Daoy (cell line): ENCODE measurements at places on chromosomes 12 and 14.
A peak's percentile ranks its signal among the peaks of the same experiment; 100 is the strongest.

GRCh38 chr12:112841906-112842305 lies 50.4 kb downstream of the RPH3A start:
- DNase-seq: peak; percentile 72

GRCh38 chr12:91998316-91998715 lies 147.3 kb downstream of the BTG1 start:
- DNase-seq: no peak

GRCh38 chr12:126210448-126210847 lies 1145.2 kb downstream of the AACS start:
- no peak for DNase-seq

- no peak for DNase-seq
Observed at GRCh38 chr12:41972196-41972595, 172.5 kb downstream of the GXYLT1 start.

DNA sequence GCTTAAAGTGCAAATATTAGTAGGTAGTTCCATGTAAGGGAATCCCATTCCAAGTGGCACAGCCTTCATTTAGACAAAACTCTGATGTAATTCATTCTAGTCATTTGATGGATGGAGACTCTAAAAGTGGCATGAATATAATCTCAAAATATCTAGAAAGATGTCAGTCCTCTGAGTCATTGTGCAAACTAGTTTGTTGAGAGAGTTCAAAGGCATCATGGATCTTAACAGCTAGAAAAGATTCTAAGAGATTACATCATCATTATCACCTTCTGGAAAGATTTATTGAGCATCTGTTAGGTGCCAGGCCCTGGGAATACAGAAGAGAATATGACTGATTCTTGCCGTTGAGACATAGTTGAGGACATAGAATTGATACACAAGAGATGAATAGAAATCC lies 30.7 kb downstream of the CRADD start:
- DNase-seq: peak; percentile 39

GRCh38 chr14:104458845-104459244 lies 120.7 kb upstream of the C14orf180 start:
- no peak for DNase-seq

DNA sequence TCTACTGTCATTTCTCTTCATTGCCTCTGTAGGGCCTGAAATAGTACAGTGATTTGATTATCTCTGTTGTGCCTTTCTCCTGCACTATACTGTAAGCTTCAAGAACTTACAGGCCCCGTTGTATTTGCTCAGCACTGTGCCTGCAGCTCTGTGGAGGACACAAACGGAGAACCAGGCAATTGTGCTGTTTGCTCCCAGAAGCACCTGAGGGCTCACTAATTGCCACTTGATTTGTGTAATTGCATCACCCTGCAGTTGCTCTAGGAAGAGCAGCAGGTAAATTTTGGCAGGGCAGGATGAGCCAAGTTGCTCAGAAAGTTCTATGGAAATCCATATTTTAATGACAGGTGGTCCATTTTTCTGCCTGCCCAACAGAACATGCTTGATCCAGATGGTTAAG lies 11.6 kb upstream of the KRT82 start:
- no peak for DNase-seq

GRCh38 chr12:24608637-24609285 lies 340.1 kb downstream of the BCAT1 start:
- peak; percentile 37 for DNase-seq

DNA sequence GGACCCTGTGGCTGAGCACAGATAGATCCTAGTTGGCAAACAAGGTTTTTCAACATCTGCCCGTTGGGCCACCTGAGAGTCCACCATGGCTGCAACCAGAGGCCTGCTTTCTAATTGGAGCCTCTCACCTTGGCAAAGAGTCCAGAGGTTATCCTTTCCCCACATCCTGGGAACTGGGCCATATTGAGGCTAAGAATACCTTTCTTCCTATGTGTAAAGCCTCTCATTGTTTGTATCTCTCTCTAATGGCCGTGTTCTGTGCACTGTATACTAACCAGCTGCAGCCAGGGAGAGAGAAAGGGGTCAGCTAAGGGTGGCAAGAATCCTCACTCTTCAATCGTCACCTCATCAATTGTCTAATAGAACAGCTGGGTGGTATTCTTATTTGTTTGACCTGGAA lies 79.1 kb upstream of the ST8SIA1 start:
- no peak for DNase-seq

DNA sequence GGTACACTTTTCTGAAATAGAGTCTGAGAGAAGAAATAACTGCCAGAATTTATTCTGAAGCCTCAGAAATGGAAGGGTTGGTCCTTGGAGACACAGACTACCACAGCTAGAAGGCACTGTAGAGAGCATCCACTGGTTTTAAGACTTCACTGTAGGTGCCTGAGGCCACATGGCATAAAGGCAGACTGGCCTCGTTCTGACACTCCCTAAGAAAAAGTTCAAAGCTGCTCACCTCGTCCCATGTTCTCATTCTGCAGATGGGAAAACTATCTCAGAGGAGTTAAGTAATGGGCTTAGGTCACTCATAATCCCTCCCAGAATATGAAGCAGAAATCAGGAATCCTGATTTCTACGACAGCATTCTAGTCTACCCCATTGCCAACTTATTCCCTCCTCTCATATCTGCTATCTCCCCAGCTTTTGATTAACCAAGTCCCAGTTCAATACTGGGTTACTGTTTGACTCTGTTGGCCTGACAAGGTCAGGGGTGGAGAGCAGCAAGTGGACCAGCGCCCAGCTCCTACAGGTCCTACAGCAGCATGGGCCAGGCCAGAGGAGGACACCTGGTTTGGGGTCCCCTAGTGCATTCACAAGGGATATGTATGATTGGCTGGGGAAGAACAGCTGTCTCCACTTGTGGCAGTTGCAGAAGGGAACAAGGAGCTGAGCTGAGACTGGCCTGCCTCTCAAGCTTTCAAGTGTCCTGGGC lies 3.7 kb downstream of the ITGA5 start:
- no peak for DNase-seq

DNA sequence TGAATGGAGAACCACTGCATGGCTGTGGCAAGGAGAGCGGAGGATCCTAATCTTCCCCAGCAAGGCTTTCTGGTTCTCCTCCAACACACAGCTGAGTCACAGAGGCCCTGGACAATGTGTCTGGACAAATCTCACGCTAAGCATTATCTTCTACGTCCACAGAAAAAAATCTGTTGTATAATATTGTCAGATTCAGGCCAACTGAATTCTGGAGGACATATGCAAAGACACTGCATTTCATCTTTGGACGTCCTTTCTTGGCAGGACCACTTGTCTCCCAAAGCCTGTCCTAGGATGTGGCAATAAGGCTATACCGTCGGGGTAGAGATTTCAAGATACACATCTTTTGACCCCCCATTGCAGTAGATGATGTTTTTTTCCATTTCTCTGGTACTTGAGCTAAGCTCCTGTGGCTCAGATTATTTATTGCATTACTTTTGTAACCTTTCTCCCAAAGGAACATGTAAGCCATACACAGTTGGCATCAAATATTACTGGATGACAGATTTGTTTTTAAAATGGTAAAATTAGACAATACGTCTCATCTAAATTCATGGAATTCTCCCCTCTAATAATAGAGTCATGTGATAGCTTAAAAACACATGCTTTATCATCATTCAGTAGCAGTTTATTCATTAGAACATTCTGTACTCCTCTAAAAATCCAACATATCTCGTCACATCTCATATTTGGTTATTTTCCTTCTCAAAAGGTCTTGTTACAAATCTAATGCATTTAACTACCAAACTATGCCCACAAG lies 19.4 kb downstream of the LMO3 start:
- DNase-seq: no peak

DNA sequence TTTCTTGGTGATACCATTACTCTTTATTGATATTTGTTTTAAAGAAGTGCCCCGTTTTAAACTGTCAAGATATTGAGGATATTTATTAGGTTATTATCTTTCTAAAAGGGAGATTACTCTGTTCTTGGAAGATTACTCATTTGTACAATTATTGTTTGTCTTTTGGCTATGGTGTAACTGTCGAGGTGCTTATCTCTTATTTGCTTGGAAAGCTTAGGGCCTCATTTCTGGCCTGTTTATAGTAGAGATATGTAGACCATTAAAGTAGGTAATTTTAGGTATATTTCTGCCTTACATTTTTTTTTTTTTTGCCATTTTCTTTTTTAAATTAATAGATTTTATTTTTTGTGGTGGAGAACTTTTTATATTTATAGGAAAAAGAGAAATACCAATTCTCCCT lies 74.2 kb downstream of the KTN1 start:
- DNase-seq: no peak
